Regular cardiac myocyte (primary cell): ENCODE measurements at places on chromosomes 7 and 10. TPM values are rescaled to one million over a fixed set of nuclear protein-coding genes. Genes with fewer than 3 reads are reported as not detected.

The PILRA gene
- total RNA-seq: under 0.01 and 0.28 TPM in 2 replicates

The TMEM213 gene
- total RNA-seq: not detected in 2 replicates

The DYDC1 gene
- total RNA-seq: not detected in 2 replicates

The HPS1 gene
- total RNA-seq: 18.8 and 22.6 TPM in 2 replicates

The PRTFDC1 gene
- 8.5 and 15.7 TPM in 2 replicates for total RNA-seq

The BZW2 gene
- total RNA-seq: 73.0 and 119 TPM in 2 replicates

The FAM241B gene
- 0.19 and 0.56 TPM in 2 replicates for total RNA-seq

The FGFR2 gene
- under 0.01 and 0.19 TPM in 2 replicates for total RNA-seq

The IGFBP1 gene
- total RNA-seq: 1.2 and 1.7 TPM in 2 replicates

The ACBD7 gene
- 0.85 and 1.2 TPM in 2 replicates for total RNA-seq

The ANK3 gene
- 93.2 and 169 TPM in 2 replicates for total RNA-seq

The LIPN gene
- not detected in 2 replicates for total RNA-seq

The NANOS1 gene
- 0.28 and 0.96 TPM in 2 replicates for total RNA-seq

The ZP3 gene
- 1.2 and 5.9 TPM in 2 replicates for total RNA-seq

The ALOX5 gene
- total RNA-seq: 0.19 and 0.28 TPM in 2 replicates
